Activated CD4-positive, alpha-beta memory T cell treated with anti-CD3 and anti-CD28 coated beads for 36 hours (primary cell): ENCODE measurements at places on chromosomes 3 and 15. TPM values are rescaled to one million over a fixed set of nuclear protein-coding genes. Genes with fewer than 3 reads are reported as not detected.

PLA2G4E gene
- not detected for total RNA-seq

ITIH4 gene
- total RNA-seq = 6.3 TPM

ZBED2 gene
- 609 TPM for total RNA-seq

THBS1 gene
- 1.8 TPM for total RNA-seq

LDHAL6B gene
- total RNA-seq = not detected

CISH gene
- total RNA-seq = 319 TPM

CIP2A gene
- 45.1 TPM for total RNA-seq

CDC25A gene
- 33.7 TPM for total RNA-seq

MST1 gene
- total RNA-seq = 8.2 TPM

DNA sequence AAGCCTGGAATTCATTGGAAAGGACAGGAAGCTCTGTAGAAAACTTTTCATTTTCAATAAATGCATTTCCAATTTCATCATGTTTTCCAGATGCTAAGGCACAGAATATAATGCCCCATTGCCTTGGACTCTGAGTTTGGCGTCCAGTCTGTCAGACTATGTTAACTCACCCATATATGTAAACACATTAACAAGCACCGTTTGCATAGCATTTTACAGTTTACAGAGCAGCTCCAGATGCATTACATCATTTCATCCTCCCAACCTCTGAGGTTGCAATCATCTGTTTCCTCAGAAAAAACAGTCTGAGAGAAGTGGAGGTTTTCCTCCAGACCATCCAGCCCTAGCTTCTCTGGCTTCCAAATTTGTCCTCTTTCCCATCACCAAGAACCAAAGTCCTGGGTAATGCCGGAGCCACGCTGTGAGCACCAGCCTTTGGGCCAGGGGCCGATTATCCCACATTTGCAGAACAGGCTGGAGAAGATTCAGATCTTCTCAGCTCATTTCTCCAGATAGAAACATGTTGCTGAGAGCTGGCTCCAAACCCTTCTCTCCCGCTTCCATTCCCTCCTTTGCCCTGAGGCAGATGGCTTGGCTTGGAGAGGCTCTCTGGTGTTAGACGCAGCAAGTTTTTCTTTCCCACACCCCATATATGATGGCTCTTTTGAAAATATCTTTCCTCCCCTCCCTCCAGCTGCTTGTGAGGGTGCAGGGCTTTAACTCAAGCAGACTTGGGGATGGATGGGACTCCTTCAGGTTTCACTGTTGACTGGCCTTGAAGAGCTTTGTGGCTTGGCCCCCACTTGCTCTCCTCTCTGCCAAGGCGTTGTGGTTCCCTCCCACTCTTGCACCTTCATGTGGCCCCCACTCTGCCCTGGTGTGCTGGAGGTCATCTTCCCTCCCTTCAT is 26.0 kb downstream of the CYP19A1 start:
- peaks cover 3% of the 10 kb centered on the region for H3K27me3 ChIP-seq
- H3K4me3 ChIP-seq = no peak overlapping the region
- no peaks in the 10 kb centered on the region for H3K36me3 ChIP-seq
- no peak overlapping the region for H3K27ac ChIP-seq
- DNase-seq = no peak
- no peaks in the 10 kb centered on the region for H3K4me1 ChIP-seq

- H3K36me3 ChIP-seq = no peaks in the 10 kb centered on the region
- H3K27ac ChIP-seq = no peak overlapping the region
- peaks cover 4% of the 10 kb centered on the region for H3K27me3 ChIP-seq
- H3K4me1 ChIP-seq = no peaks in the 10 kb centered on the region
- no peak for DNase-seq
These were observed 21.2 kb upstream of the PIGZ start for GRCh38 chr3:196989721-196990262.

DNA sequence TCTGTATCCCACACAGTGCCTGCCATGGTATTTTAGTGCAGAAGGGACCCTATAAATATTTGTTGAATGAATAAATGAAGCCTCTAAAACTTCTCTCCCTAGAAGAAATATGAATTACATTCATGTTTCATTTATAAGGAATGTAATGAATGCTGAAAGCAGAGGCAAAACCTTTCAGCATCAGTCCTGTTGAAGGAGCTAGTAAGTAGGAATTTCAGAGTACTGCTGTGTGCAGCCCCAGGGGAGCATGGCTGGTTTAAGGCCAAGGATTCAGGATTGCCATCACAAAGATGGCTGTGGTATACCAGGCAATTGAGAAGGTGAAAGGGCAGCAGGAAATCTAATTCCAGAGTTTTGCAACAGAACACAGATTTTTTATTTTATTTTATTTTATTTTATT is 1131.4 kb downstream of the IGSF11 start:
- no peaks in the 10 kb centered on the region for H3K27me3 ChIP-seq
- no peak overlapping the region for H3K27ac ChIP-seq

GRCh38 chr15:69798481-69799250 is 299.1 kb downstream of the TLE3 start:
- DNase-seq = no peak
- H3K4me1 ChIP-seq = no peaks in the 10 kb centered on the region
- H3K27me3 ChIP-seq = no peaks in the 10 kb centered on the region
- H3K27ac ChIP-seq = no peak overlapping the region
- no peak overlapping the region for H3K4me3 ChIP-seq

- no peaks in the 10 kb centered on the region for H3K4me1 ChIP-seq
- DNase-seq = no peak
- no peak overlapping the region for H3K27ac ChIP-seq
- H3K4me3 ChIP-seq = no peak overlapping the region
These were observed 314.2 kb downstream of the LPP start for GRCh38 chr3:188468196-188468595.

DNA sequence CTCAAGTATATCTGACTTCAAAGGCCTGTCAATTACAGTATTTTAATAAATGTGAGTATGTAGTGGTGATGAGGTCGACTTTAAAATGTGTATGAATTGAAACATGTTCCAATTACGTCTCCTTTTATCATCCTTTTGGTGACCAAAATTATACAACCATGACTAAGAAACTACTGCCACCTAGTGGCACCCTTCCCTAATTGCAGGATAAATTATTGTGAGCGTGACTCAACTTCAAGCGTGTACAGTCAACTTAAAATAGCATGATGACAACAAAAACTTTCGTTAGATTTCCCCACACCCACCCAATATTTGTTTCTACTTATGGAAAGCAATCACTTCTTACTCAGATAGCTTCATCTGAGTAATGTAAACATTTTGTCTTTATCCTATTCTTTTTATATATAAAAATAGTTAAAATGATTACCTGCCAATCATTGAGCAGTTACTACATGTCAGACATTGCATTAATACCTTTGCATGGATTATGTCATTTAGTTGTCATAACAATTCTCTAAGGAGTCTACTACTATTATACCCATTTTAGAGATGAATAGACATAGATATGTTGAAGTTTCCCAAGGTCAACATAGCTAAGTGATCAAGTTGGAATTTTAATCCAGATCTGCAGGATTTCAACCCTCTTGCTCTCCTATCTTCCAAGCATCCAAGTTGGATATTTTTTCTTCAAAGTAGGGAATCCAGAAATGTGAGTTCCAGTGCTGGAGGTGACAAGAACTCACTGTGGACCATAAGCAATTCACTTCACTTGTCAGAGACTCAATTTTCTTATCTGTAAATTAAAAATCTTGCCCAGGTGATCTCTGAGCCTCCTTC is 106.0 kb downstream of the MEX3B start:
- no peak overlapping the region for H3K4me3 ChIP-seq
- DNase-seq = peak; percentile 34
- peaks cover 7% of the 10 kb centered on the region for H3K27me3 ChIP-seq

GRCh38 chr3:32383136-32383711 is 8.4 kb upstream of the CMTM7 start:
- H3K4me1 ChIP-seq = no peaks in the 10 kb centered on the region
- H3K27ac ChIP-seq = no peak overlapping the region
- no peak for DNase-seq
- H3K4me3 ChIP-seq = no peak overlapping the region

- no peak overlapping the region for H3K4me3 ChIP-seq
- H3K27ac ChIP-seq = no peak overlapping the region
- no peaks in the 10 kb centered on the region for H3K36me3 ChIP-seq
- no peak for DNase-seq
These were observed 21.8 kb upstream of the ATP1B3 start for GRCh38 chr3:141854599-141854998.

- H3K36me3 ChIP-seq = peaks cover 10% of the 10 kb centered on the region
- peaks cover 53% of the 10 kb centered on the region for H3K4me1 ChIP-seq
- H3K27me3 ChIP-seq = peaks cover 2% of the 10 kb centered on the region
- no peak overlapping the region for H3K4me3 ChIP-seq
These were observed 165.6 kb downstream of the LPP start for GRCh38 chr3:188319569-188319968.

GRCh38 chr3:12900885-12901411 is 59.6 kb upstream of the RPL32 start:
- peaks cover 22% of the 10 kb centered on the region for H3K36me3 ChIP-seq
- no peak overlapping the region for H3K4me3 ChIP-seq
- H3K27me3 ChIP-seq = no peaks in the 10 kb centered on the region

- no peak for DNase-seq
- peaks cover 5% of the 10 kb centered on the region for H3K27me3 ChIP-seq
- H3K36me3 ChIP-seq = no peaks in the 10 kb centered on the region
- no peak overlapping the region for H3K27ac ChIP-seq
- H3K4me1 ChIP-seq = no peaks in the 10 kb centered on the region
- H3K4me3 ChIP-seq = no peak overlapping the region
These were observed 41.4 kb downstream of the C3orf85 start for GRCh38 chr3:109177908-109178307.

GRCh38 chr3:18657858-18658820 is 233.0 kb upstream of the SATB1 start:
- peak; percentile 59 for DNase-seq
- H3K27ac ChIP-seq = peak overlapping the region; percentile 78
- peaks cover 78% of the 10 kb centered on the region for H3K4me1 ChIP-seq
- no peaks in the 10 kb centered on the region for H3K27me3 ChIP-seq
- H3K36me3 ChIP-seq = peaks cover 20% of the 10 kb centered on the region

DNA sequence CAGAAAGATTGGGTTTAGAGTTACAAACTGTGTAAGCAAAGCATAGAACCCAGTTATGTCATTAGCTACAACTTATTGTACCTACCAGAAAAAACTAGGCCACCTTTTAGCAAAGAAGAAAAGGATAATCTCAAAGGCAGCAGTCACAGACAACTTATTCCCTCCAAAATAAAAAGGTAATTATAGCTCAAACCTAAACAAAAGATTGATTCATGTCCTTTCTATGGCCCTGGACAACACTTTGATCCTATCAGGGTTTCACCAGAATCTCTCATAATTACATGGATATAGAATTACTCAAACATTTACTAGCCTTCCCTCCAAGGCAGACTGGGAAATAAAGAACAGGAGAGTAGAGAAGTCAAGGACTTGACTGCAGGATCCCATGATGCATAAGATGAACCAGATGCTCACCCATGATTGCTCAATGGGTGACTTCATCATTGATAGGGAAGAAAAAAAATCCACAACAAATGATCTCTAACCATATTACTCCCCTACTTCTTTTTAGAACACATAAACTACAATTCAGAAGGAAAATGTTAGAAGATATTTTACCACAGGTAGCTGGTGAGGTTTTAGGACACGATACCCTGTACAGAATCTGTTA is 17.4 kb downstream of the DET1 start:
- H3K36me3 ChIP-seq = peaks cover 54% of the 10 kb centered on the region
- no peak overlapping the region for H3K27ac ChIP-seq
- no peaks in the 10 kb centered on the region for H3K4me1 ChIP-seq
- H3K27me3 ChIP-seq = no peaks in the 10 kb centered on the region
- H3K4me3 ChIP-seq = no peak overlapping the region

- H3K4me3 ChIP-seq = no peak overlapping the region
- peak; percentile 65 for DNase-seq
- H3K27me3 ChIP-seq = peaks cover 41% of the 10 kb centered on the region
- H3K4me1 ChIP-seq = peaks cover 6% of the 10 kb centered on the region
- no peaks in the 10 kb centered on the region for H3K36me3 ChIP-seq
- H3K27ac ChIP-seq = no peak overlapping the region
These were observed 5.4 kb upstream of the ALDH1A2 start for GRCh38 chr15:58070801-58071418.

DNA sequence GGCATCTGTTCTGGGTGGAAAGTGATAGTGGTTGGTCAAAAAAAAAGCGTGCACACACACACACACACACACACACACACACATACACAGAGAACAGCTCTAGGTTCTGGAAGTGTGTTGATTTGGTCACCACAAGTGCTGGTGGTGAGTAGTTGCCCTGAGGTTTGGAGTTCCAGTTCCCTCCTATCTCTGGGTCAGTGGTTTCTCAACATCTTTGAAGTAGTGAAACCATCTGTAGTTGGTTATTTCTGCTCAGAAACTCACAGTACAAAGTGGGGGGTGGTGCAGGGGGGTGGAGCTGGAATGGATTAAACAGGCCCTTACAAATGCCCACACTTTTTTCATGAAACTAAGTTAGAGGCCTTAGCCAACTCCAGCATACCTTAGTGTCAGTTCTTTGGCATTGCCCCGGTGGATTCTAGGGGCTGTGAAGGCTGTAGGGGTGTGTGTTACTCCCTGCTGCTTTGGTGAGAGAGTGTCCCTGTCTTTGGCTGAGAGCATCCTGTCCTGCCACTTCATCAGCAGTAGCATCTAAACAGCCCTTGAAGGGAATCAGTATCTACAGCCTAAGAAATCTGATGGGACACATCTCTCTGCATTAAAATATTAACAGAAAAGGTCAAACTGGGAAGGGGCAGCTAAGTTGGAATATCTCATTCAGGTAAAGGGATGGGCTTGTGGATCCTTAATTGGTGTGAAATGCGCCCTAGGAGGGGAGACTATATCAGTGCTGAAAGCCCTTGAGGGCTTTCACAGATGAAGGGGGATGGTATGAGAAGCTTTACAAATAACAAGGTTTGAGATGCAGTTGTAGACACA is 20.6 kb downstream of the SMAD3 start:
- peak; percentile 70 for DNase-seq
- peak overlapping the region; percentile 82 for H3K27ac ChIP-seq
- H3K4me1 ChIP-seq = peaks cover 98% of the 10 kb centered on the region
- H3K36me3 ChIP-seq = peaks cover 18% of the 10 kb centered on the region
- no peaks in the 10 kb centered on the region for H3K27me3 ChIP-seq

DNA sequence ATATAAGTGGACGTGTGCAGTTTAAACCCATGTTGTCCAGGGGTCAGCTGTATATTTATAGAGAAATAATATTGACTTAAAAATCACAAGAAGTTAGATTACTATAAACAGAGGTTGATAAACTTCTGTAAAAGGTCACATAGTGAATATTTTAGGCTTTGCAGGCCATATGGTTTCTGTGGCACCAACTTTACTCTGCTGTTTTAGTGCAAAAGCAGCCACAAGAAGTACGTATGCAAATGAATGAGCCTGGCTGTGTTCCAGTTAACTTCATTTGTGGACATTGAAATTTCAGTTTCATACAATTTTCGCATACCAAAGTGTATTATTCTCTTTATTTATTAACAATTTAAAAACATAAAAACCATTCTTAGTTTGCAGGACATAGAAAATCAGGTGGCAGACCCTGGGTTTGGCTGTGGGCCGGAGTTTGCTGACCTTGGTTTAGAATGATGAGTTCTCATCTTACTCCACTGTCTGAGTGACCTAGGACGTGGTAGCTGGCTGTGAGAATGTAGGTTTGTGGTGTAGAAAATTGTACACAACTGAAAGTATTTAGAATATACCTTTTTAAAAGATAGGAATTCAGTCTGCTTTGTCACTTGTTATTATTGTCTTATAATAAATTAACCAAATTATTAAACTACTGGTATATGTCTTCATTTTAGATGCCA is 16.3 kb downstream of the FAN1 start:
- H3K4me3 ChIP-seq = no peak overlapping the region
- no peak overlapping the region for H3K27ac ChIP-seq
- DNase-seq = no peak
- peaks cover 5% of the 10 kb centered on the region for H3K4me1 ChIP-seq

GRCh38 chr3:183390844-183391243 is 37.6 kb downstream of the MCF2L2 start:
- H3K27ac ChIP-seq = no peak overlapping the region
- no peak for DNase-seq
- no peaks in the 10 kb centered on the region for H3K36me3 ChIP-seq
- H3K4me1 ChIP-seq = peaks cover 4% of the 10 kb centered on the region
- no peaks in the 10 kb centered on the region for H3K27me3 ChIP-seq
- H3K4me3 ChIP-seq = no peak overlapping the region
